ENCODE measurements at places on chromosomes 1 and 21.

DNA sequence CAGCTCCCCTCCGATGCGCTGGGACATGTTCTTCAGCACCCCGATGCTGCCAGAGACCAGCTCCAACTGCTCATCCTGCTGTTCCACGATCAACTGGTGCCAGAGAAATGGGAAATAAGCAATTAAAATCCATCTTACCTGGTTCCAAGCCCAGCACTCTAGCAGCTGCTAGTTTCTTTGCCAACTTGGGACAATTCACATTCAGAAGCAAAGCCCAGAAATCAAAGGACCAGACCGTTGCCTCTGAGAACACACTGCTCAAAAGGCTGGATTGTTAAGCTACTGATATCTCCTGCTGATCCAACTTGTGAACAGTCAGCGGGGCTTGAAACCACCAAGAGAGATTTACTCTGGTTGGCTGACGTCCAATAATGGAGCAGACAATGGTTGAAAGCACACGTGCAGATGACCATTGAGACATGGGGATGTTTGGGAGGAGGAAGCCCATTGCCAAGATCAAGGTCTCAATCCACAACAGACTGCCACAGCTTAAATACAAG is 34.4 kb downstream of the STX6 start:
- H3K36me3 ChIP-seq, result peaks cover 80% of the 10 kb centered on the region
- no peak overlapping the region for H3K4me3 ChIP-seq
- H3K4me1 ChIP-seq, result no peaks in the 10 kb centered on the region
- no peak for DNase-seq

- peak overlapping the region; percentile 80 for H3K4me3 ChIP-seq
- H3K27ac ChIP-seq, result peak overlapping the region; percentile 41
- DNase-seq, result no peak
- H3K27me3 ChIP-seq, result no peaks in the 10 kb centered on the region
Measured at GRCh38 chr1:6600410-6601048, 2.1 kb downstream of the KLHL21 start.

DNA sequence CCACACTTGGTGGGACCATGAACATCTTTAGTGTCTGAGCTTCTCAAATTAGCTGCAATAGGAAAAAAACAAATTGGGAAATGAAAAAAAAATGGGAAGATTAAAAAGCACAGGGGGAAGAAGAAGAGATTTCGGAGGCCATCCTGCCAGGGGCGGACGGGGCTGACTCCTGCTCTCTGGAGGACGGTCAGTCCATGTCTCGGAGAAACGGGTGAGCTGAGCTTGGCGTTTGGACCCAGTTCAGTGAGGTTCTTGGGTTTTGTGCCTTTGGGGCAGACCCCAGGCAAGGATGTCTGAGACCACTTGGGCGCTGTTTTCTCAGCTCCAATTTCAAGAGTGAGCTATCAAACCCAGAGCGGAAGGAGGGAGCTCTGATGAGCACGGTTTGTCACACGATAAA is 123.9 kb downstream of the PRDM2 start:
- H3K4me3 ChIP-seq, result no peak overlapping the region
- no peak overlapping the region for H3K27ac ChIP-seq
- H3K27me3 ChIP-seq, result peaks cover 13% of the 10 kb centered on the region
- H3K36me3 ChIP-seq, result no peaks in the 10 kb centered on the region
- peaks cover 1% of the 10 kb centered on the region for H3K4me1 ChIP-seq

DNA sequence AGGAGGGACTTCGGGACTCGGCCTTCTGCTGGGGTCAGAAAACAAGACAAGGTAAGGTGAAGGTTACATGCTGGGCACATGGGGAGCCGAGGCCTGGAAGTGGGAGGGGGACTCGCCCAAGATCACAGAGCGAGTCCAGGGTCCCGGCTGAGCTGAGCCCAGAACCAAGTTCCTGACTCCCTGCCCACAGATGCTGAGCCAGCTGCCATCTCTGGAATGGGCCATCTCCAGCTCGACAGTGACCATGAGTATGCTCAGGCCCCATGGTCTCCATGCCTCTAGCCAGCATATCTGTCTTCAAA is 26.7 kb upstream of the EDN2 start:
- no peak overlapping the region for H3K27ac ChIP-seq
- H3K4me1 ChIP-seq, result peaks cover 18% of the 10 kb centered on the region
- H3K27me3 ChIP-seq, result peaks cover 1% of the 10 kb centered on the region
- H3K36me3 ChIP-seq, result no peaks in the 10 kb centered on the region
- H3K4me3 ChIP-seq, result no peak overlapping the region

DNA sequence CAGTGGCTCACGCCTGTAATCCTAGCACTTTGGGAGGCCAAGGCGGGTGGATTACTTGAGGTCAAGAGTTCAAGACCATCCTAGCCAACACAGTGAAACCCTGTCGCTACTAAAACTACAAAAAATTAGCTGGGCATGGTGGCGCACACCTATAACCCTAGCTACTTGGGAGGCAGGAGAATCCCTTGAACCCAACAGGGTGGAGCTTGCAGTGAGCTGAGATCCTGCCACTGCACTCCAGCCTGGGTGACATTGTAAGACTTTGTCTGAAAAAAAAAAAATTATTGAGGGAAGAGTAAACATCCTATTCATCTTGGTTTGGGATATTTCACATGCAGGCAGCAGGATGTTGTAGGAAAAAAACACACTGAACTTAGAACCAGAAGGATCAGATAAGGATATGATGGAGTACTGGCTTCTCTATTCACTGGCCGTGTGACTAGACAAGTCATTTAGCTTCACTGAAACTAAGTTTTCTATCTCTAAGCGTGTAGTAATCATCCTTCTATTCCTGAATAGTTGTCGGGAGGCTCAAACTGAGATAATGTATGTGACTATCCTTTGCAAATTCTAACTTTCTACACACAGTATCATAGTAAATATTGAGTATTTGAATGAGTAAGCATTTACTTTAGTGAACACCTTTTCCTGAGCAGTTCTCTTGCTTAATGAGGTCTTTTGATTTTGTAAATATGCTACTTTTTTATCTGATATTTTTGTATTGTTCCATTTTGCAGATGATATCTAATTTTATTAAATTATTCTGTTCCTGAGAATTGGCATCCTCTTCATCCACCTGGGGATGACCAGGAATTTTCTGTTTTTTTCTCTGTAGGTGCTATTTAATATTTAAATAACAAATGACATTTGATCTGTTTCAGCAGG is 18.2 kb downstream of the CAP1 start:
- no peaks in the 10 kb centered on the region for H3K27me3 ChIP-seq
- peak overlapping the region; percentile 89 for H3K27ac ChIP-seq
- peak overlapping the region; percentile 26 for H3K4me3 ChIP-seq
- DNase-seq, result no peak
- H3K4me1 ChIP-seq, result peaks cover 33% of the 10 kb centered on the region
- peaks cover 32% of the 10 kb centered on the region for H3K36me3 ChIP-seq

- H3K36me3 ChIP-seq, result no peaks in the 10 kb centered on the region
- H3K4me3 ChIP-seq, result peak within 1 kb of the TSS; percentile 82
- no peaks in the 10 kb centered on the region for H3K27me3 ChIP-seq
- H3K27ac ChIP-seq, result peak within 1 kb of the TSS; percentile 88
- H3K4me1 ChIP-seq, result peaks cover 48% of the 10 kb centered on the region
Measured at GRCh38 chr1:27934818-27935549, at the start of gene SMPDL3B. Gene SMPDL3B (plus strand): TSS chr1:27935000. CDS start chr1:27935184, 184 bp downstream.

- H3K36me3 ChIP-seq, result peaks cover 5% of the 10 kb centered on the region
- H3K27me3 ChIP-seq, result no peaks in the 10 kb centered on the region
- no peak for DNase-seq
- H3K4me1 ChIP-seq, result peaks cover 22% of the 10 kb centered on the region
Measured at GRCh38 chr1:246280551-246280950, 226.5 kb downstream of the SMYD3 start.

GRCh38 chr1:227556288-227556687 is 7.1 kb upstream of the ZNF678 start:
- no peak overlapping the region for H3K4me3 ChIP-seq
- no peak overlapping the region for H3K27ac ChIP-seq
- H3K4me1 ChIP-seq, result no peaks in the 10 kb centered on the region
- peaks cover 21% of the 10 kb centered on the region for H3K27me3 ChIP-seq
- no peak for DNase-seq
- H3K36me3 ChIP-seq, result peaks cover 11% of the 10 kb centered on the region

Data from WTC11 (cell line).